Effector memory CD4-positive, alpha-beta T cell (primary cell): ENCODE measurements at places on chromosomes 3 and 15.

DNA sequence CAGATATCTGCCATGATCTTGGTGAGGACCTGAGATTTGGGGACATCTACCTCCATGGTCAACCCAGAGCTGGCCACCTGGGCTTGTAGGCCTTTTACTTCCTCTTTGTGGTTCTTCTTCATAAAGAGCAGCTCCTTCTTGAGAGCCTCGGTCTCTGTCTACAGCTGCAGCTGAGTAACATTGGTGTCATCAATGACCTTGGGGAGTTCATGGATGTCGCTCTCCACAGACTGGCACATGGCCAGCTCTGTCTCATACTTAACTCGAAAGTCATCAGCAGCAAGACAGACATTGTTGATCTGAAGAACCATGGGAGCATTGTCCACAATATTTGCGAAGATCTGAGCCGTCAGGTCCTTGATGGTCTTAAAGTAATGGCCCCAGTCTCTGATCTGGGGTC, 15.7 kb upstream of the RASA2 start:
- no peak for DNase-seq

- DNase-seq, result no peak
Measured at GRCh38 chr3:44011680-44012079, 230.0 kb upstream of the TOPAZ1 start.

DNA sequence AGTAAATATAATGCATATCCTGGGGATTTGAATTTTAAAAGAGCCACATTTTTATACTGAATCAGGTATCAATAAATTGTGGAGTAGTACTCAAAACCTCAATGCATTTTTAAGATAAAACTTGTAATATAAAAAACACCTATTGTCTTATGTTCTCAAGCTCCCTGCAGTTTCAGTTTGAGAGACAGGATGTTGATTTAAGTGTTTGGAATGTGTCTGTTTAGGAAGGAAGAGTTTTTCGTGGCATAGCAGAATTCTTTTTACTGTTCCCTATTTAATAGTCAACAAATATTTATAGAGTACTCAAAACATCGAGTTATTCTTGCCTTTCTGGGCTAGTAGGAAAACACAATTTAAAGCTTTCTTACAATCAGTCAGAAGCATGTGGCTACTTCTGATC, 146.1 kb upstream of the BCHE start:
- no peak for DNase-seq

DNA sequence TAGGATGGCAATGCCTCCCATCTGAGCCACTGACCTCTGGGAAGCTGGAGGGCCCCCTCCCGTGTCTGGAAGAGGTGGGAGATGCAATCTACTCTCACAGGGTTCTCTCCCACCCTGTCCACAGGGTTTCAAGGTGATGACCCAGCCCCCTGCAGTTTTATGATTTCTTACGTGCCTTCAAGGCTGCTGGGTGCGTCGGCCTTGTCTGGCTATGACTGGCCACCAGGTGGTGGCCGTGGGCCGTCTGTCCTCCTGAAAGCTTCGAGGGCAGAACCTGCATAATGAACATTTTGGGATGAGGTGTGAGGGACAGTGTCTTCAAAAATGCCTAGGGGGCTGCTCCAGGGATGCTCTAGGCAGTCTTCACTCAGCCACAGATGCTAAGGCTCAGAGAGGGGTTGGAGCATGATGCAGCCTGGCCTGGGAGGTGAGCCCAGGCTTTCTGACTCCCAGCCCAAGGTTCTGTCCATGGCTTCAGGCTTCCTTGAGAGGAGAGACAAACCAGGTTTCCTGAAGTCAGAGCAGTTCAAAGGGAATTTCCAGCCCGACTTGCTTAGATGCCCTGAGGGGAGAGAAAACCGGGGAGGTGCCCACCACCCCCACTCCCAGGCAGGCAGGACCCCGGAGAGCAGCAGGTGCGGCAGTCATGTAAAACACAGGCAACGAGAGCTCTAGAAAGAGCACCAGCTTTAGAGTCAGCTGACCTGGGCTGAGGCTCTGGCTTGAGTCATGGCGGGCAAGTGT, 18.7 kb downstream of the ISG20 start:
- DNase-seq, result no peak

DNA sequence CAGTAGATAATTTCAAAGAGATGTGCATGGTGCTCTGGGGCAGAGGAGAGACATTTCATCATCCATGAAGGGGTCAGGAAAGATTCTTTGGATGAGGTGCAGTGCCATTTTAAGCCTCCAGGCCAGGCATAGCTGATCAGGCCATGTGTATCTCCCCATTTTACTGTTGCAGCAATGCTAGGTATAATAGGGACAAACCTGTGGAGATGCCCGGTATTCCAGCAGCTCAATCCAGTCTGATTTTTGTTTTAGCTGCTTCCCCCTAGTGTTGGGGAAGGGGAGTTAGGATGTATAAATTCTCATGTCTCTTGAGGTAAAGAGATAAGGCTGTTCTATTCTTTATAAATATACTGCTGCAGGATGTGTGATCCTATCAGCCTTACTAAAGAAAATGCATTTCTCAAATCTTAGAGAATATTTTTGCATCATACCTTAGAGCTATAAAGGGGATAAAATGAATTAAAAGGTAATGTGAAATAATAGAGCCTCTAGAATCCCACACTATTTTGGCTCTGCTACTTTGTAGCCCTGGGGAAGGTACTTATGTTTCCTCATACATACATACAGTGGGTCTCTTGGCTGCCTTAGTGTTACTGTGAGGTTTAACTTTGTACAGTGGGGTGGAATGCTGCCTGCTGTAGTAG, 5.2 kb downstream of the CDV3 start:
- no peak for DNase-seq

DNA sequence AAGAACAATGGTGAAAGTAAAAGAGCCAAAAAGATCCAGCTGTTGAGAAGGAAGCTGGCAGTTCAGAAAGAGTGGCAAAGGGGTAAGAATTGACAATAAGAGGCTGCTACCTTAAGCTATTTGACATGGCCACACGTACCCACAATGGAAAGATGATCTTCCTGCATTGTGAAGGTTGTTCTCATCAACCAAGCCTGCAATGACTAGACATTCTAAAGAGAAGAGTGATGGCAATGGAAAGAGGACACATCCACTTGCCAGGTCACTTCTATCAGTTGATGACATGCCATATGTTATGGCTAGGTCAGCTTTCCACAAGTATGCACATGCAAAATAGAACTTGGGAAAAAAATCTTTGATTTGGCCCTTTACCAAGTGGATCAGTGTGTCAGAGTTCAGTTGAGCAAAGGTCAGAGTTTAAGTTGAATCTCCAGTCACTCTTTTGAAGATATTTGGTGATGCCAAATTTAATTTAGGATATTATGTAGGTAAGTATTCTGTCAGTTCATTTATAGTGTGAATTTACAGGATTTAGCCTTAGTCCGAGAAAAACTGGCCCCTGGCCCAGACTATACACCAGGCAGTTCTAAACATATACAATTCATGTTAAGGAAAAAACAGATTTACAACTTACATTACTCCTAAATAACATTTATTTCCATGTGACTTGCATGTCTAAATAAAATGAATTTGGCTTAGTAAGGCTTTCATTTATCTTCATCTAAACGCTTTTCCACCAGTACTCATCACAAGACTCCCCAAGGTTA, 104.9 kb upstream of the FLNB start:
- no peak for DNase-seq

- DNase-seq, result no peak
Measured at GRCh38 chr3:4581498-4581897, 88.3 kb downstream of the ITPR1 start.

DNA sequence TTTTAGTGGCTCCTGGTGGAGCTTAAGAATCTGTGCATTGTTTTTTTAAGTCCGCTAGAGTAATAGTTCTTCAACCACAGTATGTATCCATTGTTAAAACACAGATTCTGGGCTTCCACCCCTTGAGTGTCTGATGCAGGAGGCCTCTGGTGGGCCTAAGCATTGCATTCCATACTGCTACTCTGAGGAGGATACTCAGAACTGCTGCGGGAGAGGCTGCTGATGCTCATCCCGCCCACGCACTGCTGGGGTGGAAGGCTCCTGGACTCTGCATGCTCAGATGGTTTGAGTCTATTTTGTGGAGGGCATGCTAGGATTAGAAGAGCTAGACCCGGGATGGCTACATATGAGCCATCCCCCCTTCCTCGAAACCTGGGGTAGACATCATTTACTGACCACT, 74.4 kb downstream of the THSD4 start:
- no peak for DNase-seq

- DNase-seq, result no peak
Measured at GRCh38 chr3:125240496-125240895, 27.9 kb upstream of the SLC12A8 start.
